NCI-H1417 (cell line): ENCODE measurements at places on chromosomes 2 and 18.
A peak's percentile ranks its signal among the peaks of the same experiment; 100 is the strongest.

DNA sequence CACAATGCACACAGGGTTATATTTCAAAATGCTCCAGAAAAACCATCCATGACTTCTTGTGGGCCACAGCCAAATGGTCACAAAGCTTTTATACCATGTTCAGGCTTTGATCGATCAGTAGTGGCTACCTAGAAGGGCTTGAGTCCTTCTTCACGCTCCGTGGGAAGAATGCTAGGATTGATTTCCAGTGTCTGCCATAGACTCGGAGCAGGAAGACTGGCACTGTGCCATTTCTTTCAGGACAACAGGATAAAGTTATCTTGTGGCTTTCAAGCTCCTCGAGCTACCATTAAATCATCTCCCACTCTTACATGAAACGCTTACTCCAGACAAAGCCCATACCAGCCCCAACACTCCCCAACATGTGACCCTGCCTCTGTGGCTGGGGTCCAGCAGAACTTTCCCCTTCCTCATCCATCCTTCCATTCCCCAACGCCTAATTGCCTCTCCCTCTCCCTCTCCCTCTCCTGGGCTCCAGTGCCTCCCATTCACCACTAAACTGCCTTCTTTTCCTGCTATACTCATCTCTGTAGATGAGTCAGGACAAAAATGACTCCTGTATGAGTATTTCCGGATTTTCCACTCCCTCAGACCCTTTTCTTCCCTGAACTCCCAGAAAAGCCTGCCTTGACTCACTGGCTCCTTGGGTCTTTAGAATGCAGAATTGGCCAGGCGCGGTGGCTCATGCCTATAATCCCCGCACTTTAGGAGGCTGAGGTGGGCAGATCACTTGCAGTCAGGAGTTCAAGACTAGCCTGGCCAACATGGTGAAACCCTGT is 40.9 kb downstream of the ADD2 start:
- no peak for DNase-seq

DNA sequence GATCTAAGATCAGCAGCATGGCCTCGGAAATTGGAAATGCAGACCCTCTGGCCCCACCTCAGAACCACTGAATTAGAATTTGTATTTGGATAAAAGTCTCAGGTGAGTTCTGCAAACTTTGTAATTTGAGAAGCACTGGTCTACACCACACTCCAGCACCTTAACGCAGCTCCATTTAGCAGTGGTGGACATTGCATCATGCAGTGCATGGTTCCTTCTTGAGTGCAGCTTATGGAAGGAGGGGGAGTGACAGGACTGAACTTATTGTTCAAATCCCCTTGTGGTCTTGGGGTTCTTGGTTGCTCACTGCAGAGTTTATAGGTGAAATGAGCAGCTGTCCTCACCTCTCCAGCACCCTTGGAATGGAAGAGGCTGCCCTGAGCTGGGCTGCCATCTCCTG is 17.4 kb upstream of the STEAP3 start:
- no peak for DNase-seq

- no peak for DNase-seq
Observed at GRCh38 chr2:72494392-72494791, 331.4 kb downstream of the EXOC6B start.

- DNase-seq = peak; percentile 3
Observed at GRCh38 chr18:5073026-5073944, 123.8 kb downstream of the AKAIN1 start.

DNA sequence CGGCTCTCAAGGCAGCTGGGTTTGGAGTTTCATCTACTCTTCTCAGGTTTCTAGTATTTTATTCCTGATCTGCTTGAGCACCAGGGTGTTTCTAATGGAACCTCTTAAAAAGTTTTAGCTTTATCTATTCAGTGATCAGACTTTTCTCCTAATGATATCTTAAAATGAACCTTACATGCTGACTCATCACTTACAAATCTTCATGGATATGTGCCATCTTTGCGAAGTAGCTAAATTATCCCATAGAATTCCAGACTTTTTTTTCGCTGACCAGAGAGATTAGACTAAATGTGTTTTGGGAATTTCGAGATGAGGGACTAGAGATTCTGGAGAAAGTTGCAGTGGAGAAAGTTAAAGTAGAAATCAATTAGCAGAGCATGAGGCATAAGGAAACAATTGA is 401.0 kb downstream of the GRB14 start:
- no peak for DNase-seq

DNA sequence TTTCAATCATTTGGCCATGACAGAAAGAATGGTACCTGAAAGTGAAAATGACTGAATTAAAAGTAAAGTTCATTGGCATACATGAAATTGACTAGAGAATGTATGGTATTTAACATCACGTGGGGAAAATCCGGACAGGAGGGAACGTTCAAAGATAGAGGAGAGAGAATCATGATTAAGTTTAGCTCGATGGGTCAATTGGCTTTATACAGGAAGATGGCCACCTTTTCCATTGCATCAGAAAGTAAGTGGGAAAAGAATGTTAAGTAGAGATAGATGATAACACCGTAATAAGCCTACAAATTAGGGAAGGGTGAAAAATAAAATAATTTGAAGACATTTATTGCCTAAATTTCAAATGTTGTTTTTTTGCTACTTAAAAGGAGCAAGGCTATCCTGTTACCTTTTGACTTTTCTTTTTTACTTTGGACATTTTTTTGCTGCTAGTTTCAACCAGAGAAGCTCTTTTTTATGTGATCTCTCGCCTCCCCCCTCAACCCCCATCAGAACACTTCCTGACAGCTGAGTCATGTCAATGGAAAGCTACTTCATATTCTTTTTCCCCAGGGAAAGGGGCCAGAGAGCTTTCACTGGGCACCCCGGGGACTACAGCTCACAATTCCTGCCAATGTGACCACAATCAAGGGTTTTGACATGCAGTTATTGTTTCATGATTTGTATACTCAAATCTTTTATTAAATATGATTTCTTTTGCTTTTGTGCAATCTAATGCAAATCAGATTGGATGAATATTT is 767 bp upstream of the CCDC102B start:
- DNase-seq = peak; percentile 31

- DNase-seq = no peak
Observed at GRCh38 chr2:40168546-40168945, 283.3 kb downstream of the SLC8A1 start.

DNA sequence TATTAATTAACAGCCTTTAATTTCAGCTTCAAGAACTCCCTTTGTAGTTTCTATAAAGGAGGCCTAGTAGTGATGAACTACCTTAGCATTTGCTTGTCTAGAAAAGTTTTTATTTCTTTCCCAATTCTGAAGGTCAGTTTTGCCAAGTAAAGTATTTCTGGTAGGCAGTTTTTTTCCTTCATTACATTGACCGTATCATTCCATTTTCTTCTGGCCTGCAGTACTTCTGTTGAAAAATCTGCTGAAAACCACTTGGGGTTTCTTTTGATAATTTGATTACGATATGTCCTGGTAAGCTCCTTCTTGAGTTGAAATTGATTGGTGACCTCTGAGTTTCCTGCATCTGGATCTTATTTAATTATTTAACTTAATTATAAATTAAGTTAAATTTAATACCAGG is 691.8 kb downstream of the TSN start:
- DNase-seq = no peak

GRCh38 chr2:230614913-230615332 is 97.7 kb upstream of the CAB39 start:
- no peak for DNase-seq

DNA sequence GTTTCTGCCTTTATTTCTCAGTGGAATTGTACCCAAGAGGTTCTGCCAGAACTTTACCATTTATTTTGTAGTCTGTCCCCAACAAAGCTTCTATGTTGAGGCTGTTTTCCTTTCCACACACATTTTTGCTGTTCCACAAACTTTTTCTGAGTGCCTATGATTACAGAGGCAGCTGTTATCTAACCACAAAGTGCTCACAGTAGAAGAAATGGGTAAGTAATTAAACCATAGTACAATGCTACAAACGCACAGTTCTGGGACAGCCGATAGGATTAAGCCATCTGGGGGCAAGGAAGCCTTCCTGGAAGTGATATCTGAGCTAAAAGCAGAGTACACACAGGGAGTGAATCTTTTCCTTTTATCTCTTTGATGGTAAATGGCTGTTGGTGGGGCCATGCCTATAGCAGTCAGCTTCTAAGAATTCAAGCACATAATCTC is 3.9 kb upstream of the MGAT4A start:
- DNase-seq = no peak

DNA sequence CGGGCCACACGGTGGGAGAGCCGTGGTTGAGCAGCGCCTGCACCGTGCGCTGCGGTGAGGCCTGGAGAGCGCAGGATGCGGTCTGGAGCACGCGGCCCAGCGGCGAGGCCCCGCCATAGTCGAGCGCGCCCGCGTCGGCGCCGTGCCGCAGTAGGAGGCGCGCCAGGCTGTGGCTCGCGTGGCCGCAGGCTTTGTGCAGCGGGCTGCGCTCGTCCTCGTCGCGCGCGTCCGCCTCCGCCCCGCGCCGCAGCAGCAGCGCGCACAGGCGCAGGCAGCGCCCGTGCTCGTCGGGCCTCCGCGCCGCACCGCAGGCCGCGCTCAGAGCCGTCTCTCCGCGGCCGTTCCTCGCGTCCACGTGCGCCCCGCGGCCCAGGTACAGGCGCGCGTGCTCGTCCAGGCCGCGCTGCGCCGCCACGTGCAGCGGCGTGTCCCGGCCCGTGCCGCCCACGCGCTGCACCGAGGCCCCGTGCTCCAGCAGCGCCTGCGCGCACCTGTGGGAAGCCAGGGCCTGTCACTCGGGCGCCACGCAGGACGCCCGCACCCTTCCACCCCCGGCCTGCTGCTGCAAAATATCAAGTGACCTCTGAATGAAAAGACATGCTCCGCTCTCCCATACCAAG is 46.3 kb upstream of the GBX2 start:
- DNase-seq = no peak

GRCh38 chr2:172091000-172091641 is 5.8 kb downstream of the DLX1 start:
- no peak for DNase-seq

DNA sequence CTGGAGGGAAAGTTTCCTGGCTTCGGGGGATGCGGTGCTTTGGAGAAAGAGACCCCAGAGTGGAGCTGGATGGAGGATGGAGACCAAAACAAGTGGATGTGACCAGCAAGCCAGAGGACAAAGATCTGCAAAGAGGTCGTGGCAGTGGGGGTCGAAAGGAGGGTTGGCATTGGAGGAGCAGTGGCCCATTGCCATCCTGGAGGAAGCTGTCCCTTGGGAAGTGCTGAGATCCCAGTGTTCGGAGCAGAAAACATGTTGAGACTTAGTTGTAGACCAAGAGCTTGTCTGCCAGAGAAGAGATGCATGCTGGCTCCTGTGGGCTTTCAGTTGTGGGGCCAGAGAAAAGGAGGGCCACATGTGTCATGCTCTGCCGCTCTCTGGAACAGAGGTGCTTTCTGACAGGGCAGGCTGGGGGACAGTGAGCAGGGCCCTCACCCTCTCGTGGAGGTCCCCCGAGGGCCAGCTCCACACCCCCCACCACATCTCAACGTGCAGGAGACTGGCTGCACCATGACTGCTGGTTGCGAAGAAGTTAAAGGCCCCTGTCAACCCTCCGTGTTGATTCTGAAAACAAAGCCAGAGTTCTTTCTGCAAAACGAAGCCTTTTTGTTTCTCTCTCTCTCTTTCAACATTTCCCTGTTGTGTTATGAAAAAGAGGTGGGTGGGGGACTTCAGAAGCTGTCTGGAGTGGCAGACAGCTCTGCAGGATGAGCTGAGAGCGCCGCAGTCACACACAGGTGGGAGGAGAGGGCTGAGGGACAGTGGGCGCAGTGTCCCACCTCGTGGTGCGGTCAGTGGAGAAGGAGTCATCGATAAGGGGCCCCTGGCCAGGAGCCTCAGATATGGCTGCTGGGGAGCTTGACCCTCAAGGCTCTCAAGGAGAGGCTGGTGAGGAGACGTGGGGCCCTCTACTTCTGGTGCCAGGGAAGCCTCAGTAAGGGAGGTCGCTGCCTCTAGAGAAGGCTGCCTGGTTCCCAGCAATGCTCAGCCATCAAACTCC is 77.6 kb upstream of the BCL2L11 start:
- no peak for DNase-seq

DNA sequence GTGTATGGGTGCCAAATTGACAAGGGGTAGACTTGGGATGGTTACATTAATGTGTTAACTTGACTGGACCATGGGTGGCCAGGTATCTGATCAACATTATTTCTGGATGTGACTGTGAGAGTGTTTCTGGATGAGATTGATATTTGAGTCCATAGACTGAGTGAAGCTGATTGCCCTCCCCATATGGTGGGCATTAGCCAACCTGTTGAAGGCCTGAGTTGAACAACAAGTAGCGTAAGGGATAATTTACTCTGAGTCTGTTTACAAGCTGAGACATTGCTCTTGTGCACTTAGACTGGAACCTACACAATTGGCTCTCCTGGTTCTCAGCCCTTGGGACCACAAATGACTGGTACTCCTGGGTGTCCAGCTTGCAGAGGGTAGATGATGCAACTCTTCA is 240.1 kb downstream of the ASXL3 start:
- DNase-seq = no peak

- no peak for DNase-seq
Observed at GRCh38 chr2:238106339-238106697, 6.2 kb downstream of the ESPNL start.

DNA sequence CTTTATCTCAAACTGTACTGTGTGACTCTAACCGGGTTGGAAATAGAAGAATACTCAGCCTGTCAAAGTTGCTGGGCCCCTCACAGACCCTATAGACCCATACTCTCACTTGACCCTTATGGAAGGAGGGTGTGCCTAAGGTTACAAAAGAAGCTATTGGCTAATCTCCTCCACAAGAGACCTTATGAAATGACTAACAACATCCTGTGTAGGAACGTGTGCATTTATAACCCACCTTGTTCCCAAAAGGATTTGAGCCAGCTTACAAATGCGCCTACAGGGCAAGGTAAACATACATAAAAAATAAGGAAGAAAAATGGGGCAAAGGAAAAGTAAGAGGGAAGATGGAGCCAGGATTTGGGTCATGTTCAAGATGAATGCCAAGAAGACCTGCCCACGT is 225.4 kb upstream of the SMAD2 start:
- no peak for DNase-seq

- no peak for DNase-seq
Observed at GRCh38 chr2:241017228-241017940, 19.0 kb downstream of the SNED1 start.

- DNase-seq = no peak
Observed at GRCh38 chr2:207399301-207399700, 130.5 kb upstream of the CREB1 start.

GRCh38 chr2:121810959-121811853 is 55.8 kb downstream of the TSN start:
- DNase-seq = peak; percentile 77

DNA sequence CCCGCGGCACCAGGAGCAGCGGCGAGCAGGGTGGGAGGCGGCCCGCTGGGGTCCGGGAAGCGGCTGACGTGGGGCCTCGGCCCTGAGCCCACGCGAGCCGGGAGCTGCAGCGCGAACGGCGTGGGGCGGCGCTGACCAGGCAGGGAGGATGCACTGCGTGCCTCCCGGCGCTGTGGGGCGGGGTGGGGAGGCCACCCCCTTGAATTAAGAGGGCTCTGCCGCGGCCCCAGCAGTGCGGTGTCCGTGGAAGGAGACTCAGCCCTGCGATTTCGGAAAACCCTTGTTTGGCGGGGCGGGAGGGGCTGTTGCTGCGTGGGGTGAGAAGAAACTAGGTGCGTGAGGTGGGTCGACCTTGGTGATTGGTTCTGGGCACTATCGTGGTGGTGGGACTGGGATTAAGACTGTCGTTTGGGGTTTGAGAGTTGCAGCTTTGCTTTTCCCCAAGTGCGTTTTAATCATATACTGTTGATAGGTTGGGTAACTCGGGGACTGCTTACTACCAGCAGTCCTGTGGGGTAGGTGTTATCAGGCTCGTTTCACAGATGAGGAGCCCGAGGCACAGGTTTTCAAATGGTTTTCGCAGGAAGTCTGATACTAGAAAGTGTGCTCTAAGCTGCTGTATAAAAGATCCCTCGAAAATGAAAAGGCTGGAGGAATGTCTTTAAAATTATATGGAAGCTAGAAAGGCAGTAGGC is 722 bp downstream of the ACSL3 start:
- peak; percentile 60 for DNase-seq
